NCI-H1436 (cell line): ENCODE measurements at places on chromosomes 6 and 20.

DNA sequence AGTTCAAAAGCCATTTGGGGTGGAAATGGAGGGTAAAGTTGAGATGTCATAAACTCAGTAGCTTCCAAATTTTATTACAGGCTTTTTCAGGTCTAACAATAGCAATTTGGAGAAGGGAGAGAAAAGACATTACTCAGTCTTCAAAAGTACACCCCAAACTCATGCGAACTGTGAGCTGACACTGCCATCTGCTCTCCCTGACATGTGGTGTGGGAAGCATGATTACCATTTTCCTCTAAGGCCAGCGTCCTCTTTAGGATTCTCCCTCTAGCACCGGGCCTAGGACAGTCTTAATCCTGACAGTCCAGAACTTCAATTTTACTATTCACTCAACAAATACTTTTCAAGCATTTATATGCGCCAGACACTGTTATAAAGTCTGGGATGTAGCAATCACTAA, 536.0 kb upstream of the JARID2 start:
- no peak for DNase-seq

DNA sequence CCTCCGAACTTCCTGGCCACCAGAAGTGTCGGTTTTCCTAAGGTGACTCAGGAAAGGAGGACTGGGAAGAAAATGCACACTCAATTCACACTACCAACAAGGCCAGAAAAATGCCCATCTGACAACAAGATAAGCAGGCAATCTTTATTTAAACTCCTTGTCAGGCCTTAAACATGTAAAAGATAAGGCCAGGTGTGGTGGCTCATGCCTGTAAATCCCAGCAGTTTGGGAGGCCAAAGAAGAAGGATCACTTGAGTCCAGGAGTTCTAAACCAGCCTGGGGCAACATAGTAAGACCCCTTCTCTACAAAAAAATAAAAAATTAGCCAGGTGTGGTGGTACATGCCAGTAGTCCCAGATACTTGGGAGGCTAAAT, 7.6 kb upstream of the ID1 start:
- no peak for DNase-seq

DNA sequence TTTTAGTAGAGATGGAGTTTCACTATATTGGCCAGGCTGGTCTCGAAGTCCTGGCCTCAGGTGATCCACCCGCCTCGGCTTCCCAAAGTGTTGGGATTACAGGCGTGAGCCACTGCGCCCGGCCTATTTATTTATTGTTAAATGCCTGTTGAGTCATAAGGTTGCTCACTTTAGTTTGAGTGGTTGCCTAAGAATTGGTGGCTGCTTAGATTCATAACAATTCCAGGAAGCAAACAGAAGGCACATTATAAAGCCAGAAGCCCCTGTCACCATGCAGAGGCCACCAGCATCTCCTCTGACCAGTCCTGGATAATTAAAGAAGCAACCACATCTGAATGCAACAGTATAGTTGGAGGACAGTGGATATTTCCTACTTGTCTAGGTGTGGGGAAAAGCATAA, 24.0 kb upstream of the ARMH2 start:
- no peak for DNase-seq

DNA sequence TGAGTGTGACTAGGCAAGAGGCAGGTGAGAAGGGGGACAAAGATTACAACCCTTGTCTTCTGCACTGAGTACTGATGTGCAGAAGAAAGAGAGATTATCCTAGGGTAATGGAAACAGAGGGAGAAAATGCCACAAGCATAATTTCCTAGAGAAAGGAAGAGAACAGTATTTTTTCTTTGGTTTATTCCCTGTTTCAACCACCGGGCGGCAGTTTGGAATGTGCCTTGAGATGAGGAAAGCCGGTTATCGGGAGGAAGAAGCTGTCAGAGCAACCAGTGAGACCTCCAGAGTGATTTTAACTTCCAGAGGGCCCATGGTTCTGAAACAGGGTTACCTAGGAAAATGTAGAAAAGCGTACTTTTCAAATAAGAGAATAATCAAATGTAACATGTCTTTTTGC, 121.4 kb downstream of the REV3L start:
- no peak for DNase-seq

DNA sequence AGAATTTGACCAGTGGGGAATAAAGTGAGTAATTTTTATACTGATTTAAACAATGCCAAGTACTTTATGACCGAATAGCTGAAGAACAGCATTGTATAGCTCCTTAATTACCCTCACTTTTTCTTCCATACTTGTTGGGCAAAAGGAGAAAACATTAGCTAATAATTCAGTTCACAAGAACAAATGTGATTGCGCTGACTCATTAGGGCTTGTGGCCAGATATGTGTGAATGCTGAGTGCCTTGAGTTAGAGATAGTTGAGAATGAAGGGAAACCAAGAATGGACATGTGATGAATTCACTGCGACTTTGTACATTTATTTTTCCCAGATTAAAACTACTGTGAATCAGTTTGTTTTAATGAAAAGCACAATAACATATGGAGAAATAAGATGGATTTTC, 669.4 kb downstream of the TFAP2A start:
- no peak for DNase-seq

GRCh38 chr6:2848851-2849250, 7.2 kb upstream of the SERPINB1 start:
- peak; percentile 30 for DNase-seq

DNA sequence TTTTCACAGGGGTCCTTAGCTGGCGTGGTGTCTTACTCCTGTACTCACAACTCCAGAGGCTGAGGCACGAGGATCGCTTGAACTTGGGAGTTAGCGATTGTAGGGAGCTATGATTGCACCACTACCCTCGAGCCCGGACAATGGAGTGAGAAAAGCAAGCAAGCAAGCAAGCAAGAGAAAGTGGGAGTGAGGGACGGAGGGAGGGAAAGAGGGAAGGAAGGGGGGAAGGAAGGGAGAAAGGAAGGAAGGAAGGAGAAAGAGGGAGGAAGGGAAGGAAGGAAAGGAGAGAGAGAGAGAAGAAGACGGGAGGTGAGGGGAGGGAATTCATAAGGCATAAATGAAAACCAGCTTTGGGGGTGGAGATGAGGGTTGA, 120.5 kb downstream of the TRIM27 start:
- DNase-seq: no peak

GRCh38 chr20:46695892-46696291, 6.6 kb upstream of the TP53RK start:
- no peak for DNase-seq
